Psoas muscle (tissue), 8 donors: ENCODE measurements at places on chromosomes 7 and 10.

DNA sequence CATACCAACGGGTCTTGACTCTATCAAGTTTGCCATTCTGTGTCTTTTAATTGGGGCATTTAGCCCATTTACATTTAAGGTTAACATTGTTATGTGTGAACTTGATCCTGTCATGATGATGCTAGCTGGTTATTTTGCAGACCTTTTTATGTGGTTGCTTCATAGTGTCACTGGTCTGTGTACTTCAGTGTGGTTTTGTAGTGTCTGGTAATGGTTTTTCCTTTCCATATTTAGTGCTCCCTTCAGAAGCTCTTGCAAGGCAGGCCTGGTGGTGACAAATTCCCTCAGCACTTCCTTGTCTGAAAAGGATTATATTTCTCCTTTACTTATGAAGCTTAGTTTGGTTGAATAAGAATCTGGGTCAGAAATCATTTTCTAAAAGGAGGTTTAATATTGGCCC, 135.1 kb upstream of the LANCL2 start:
- DNase-seq = no peak
- H3K4me1 ChIP-seq = no peaks in the 10 kb centered on the region
- H3K36me3 ChIP-seq = no peaks in the 10 kb centered on the region
- H3K27me3 ChIP-seq = no peaks in the 10 kb centered on the region

DNA sequence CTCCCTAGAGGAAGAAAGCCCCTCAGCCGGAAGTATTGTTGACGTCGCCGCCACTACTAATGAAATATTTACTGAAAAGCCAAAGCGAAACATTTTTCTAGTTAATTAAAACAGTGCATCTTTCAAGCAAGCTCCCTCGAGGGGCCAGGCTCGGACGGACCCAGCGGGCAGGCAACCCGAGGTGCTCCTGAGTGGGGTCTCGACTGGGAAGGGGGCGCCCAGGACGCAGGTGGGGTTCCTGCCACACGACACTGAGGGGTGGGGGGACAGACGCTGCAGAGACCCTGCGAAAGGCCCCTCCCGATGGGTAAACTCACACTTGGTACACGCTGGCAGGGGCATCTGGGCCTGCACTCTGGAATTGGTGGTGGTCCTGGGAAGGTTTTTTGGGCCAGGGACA, 72.4 kb upstream of the ADGRA1 start:
- no peaks in the 10 kb centered on the region for H3K4me1 ChIP-seq
- DNase-seq = no peak
- H3K36me3 ChIP-seq = no peaks in the 10 kb centered on the region
- no peak overlapping the region for H3K27ac ChIP-seq

DNA sequence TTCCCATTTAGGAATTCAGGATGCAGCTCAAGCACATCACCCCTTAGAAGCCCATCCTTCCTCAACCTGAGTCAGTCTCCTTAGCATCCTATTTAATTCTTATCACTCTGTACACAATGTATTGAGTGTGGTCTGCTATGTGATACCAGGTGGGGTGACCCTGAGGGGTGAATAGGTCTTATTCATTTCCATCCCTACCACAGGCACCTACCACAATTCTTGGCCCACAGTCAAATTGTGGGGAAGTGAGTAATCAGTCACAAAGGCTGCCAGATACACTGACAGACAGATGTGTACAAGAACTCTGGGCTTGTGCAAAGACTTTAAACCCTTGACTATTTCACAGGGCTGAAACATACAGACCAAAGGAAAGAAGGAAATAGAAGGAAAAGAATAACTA, 560.5 kb downstream of the PARD3 start:
- no peak overlapping the region for H3K4me3 ChIP-seq
- H3K4me1 ChIP-seq = no peaks in the 10 kb centered on the region
- H3K27me3 ChIP-seq = no peaks in the 10 kb centered on the region

DNA sequence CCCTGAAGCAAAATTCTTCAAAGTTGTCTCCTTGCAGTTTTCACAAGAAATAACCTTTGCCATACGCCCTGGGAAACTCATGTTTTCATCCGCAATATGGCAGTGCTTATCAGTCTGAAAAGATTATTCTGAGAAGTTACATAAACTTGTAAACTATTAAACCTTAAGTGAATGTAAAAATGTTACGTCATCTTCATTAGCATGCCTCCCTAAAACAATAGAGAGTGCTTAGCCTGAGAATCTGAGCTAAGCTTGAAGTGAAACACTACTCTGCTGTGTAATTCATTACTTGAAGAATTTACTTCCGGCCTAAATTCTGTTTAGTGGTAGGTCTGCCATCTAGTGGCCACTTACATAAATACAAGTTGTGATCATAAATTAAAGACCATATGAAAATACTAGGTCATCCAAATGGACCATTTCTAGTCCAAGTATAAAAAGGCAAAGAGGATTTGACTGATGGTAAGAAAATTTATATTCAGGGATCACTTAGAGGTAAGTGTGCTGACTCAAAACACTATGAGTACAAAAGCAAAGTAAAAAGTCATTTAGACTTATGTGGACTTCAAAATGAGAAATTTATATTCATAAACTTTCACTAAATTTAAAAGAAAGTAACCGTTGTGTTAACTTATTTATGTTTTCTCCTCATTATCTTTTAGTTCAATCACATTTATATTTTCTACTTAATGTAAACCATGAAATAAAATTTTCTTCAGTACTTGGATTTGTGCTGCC, 745.1 kb upstream of the LRRTM3 start:
- DNase-seq = no peak
- H3K27ac ChIP-seq = no peak overlapping the region
- H3K36me3 ChIP-seq = no peaks in the 10 kb centered on the region
- H3K4me1 ChIP-seq = no peaks in the 10 kb centered on the region
- H3K4me3 ChIP-seq = no peak overlapping the region

DNA sequence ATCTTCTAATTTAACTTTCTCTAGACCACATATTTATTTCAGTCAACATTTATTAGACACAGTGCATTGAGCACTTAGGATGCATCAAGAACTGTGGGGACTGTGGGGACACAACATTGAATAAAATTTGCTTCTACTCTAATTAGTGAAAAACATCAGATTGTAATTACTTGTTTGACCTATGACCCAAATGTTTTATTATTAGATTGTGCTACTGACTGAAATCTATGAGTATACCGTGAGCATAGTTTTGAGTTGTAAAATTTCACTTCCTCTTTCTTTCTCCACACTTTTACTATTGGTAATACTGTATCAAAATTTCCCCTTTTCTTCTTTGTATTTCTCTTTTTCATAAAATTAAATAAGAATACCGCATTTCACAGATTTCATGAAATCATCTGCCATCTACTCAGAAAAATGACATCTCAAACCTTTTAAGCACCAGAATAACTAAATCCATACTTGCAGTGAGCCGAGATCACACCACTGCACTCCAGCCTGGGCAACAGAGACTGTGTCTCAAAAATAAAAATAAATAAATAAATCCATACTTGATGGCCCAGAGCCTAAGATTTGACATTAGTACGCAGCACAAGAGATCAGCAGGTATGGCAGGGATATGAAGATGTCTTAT, 25.4 kb upstream of the INPP5F start:
- H3K4me3 ChIP-seq = no peak overlapping the region
- H3K27ac ChIP-seq = no peak overlapping the region
- H3K36me3 ChIP-seq = no peaks in the 10 kb centered on the region
- DNase-seq = no peak

DNA sequence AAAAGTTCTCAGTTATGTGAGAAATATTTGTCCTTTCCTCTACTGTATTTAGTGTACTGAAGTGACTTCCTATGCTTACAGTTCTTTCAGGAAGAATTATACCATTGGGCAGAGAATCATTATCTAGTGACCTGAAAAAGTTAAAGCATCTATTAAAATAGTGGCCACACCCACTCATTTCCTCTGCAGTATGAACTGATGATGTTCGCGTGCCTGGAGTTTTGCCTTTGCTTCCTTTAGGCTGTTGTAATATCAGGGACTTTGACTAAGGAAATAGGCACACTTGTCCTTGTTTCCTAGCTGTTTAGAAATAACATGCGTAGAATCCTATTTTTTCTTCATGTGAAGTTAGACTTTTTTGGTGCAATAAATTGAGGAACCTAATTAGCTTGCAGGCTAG, 100.7 kb downstream of the ZMYND11 start:
- no peaks in the 10 kb centered on the region for H3K4me1 ChIP-seq
- H3K27ac ChIP-seq = no peak overlapping the region
- H3K27me3 ChIP-seq = no peaks in the 10 kb centered on the region
- H3K36me3 ChIP-seq = peaks cover 41% of the 10 kb centered on the region

DNA sequence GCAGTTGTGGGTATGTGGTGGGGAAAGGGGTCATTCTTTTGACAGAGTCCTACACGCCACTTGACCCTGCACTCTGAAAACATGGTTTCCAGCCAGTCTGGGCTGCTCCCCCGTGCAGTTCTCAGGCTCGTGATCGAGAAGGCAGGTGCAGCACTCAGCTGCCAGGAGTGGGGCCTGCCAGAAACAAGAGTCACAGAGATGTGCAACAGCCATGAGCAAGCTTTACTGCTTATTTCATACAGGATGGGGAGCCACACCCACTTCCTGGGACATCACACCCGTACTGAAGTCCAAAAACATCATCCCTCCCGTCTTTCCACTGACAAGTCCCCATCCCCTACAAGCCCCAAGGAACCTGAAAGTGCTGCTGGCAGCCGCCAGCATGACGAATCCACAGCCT, 9.3 kb downstream of the ATG9B start:
- peaks cover 83% of the 10 kb centered on the region for H3K27me3 ChIP-seq
- no peaks in the 10 kb centered on the region for H3K36me3 ChIP-seq
- no peak overlapping the region for H3K4me3 ChIP-seq
- H3K4me1 ChIP-seq = peaks cover 8% of the 10 kb centered on the region

- no peak for DNase-seq
- H3K4me1 ChIP-seq = no peaks in the 10 kb centered on the region
- H3K27me3 ChIP-seq = no peaks in the 10 kb centered on the region
- H3K27ac ChIP-seq = no peak overlapping the region
Measured at GRCh38 chr7:32525839-32526238, 30.6 kb downstream of the AVL9 start.

GRCh38 chr7:151608031-151608551, 88.4 kb upstream of the RHEB start:
- H3K27ac ChIP-seq = no peak overlapping the region
- DNase-seq = no peak
- no peaks in the 10 kb centered on the region for H3K4me1 ChIP-seq
- H3K4me3 ChIP-seq = no peak overlapping the region

GRCh38 chr7:88480896-88481295, 174.2 kb upstream of the STEAP4 start:
- no peak for DNase-seq
- H3K27ac ChIP-seq = no peak overlapping the region
- H3K4me3 ChIP-seq = no peak overlapping the region
- H3K4me1 ChIP-seq = no peaks in the 10 kb centered on the region
